Lower lobe of right lung (tissue), 2 donors: ENCODE measurements at places on chromosomes 13 and 19. TPM values are rescaled to one million over a fixed set of nuclear protein-coding genes. Genes with fewer than 3 reads are reported as not detected.

GRCh38 chr13:25943081-25943480 lies 108.7 kb downstream of the SHISA2 start:
- no peak for DNase-seq

DNA sequence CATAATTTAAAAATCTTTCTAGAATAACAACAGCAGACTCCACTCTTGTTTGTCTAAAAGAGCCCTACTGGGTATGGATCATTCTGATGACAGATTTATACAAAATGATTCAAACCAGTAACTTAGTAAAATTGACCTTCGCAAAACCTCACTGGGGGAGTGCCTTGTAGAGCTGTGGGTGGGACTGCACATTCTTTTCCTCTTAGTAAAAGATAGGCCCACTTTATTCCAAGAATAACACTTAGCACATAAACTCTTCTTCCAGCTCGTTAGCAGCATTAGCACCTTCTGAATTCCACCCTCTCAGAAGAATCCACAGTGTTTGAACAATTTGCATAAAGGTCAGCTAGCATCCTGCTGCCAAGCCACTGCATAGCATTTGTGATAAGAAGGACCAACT lies 106.8 kb downstream of the STOML3 start:
- no peak for DNase-seq

Gene LGALS14
- not detected for total RNA-seq

GRCh38 chr13:98571955-98572662 lies 4.8 kb downstream of the STK24 start:
- DNase-seq: no peak

- no peak for DNase-seq
Measured at GRCh38 chr13:50380905-50381304, 365.7 kb downstream of the KCNRG start.
